Fibroblast of skin of left quadriceps (primary cell): ENCODE measurements at places on chromosomes 16 and 17.

GRCh38 chr17:82930924-82931698 lies 91.3 kb upstream of the ZNF750 start:
- no peak for DNase-seq

DNA sequence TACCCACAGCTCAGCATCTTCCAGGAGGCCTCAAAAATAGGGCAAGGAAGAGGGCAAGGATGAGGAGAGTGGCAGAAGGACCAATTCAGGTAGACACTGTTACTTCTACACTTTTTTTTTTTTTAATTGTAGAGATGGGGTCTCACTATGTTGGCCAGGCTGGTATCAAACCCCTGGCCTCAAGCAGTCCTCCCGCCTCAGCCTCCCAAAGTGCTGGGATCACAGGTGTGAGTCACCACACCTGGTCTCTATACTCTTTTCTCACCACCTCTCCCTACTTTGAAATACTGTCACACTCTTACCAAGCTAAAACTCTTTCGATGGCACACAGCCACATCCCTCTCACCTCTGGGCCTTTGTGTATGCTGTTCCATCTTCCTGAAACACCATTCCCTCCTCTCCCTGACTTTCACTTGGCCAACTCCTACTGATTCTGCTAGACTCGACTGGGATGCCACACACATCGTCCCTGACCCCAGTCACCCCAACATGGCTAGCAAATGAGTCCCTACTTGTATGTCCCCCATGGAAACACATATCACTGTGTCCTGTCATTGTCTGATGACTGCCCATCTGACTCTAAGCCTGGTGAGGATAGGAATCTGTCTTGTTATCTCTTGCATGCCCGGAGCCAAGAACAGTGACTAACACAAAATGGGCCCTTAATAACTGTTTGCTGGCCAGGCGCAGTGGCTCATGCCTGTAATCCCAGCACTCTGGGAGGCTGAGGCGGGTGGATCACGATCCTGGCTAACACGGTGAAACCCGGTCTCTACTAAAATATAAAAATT lies 7.2 kb upstream of the SLC43A2 start:
- no peak for DNase-seq

DNA sequence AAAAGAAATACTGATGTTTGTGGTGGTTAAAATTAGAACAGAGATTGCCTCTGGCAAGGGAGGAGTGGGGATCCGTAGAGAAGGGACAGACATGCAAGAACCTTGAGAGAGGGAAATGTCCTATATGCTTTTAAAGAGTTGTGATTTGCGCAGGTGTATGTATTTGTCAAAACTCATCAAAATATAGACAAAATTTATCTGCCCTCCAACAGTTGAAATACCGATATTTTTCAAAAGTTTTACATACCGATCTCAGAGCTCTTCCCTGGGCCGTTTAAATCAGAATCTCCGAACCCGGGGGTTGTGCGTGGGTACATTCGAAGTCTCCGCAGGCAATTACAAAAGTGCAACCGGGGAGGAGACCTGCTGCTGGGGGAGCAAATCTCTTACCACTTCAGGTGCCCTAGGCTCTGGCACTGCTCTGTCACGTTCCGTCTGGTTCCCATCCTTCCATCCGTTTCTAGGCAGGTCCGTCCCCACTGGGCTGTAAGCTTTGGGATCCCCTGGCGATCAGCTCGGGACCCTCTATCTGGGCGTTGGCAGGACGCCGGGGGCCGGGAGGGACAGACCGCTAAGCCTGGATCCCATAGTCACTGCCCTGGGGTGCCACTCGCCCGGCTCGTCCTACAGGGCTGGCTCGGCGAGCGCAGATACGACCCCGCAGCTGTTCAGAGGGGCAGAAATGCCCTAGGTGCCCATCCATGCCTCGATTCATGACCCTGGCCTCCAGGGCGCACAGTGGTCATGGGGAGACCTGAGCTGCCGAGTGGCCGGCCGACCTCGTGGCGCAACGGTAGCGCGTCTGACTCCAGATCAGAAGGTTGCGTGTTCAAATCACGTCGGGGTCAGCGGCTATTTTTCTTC lies 4.2 kb downstream of the BORCS6 start:
- no peak for DNase-seq

GRCh38 chr16:73037331-73037745 lies 10.6 kb downstream of the ZFHX3 start:
- DNase-seq, result no peak

DNA sequence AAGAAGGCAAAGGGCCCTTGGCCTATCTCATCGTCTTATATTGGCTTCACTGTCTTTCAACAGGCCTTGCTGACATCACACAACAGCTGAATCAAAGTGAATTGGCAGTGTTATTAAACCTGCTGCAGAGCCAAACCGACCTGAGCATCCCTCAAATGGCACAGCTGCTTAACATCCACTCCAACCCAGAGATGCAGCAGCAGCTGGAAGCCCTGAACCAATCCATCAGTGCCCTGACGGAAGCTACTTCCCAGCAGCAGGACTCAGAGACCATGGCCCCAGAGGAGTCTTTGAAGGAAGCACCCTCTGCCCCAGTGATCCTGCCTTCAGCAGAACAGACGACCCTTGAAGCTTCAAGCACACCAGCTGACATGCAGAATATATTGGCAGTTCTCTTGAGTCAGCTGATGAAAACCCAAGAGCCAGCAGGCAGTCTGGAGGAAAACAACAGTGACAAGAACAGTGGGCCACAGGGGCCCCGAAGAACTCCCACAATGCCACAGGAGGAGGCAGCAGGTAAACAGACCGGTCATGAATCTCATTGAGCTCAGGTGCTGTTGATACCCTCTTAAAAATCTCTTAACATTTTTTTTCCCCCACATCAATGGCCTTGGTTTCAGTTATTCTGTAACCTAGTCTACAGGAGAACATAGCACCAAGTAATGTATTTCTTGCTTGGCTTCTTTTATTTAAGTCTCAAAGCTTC lies 64.7 kb downstream of the CDK12 start:
- no peak for DNase-seq
